GM10248 (cell line): ENCODE measurements at places on chromosomes 5 and 9.
A peak's percentile ranks its signal among the peaks of the same experiment; 100 is the strongest.

DNA sequence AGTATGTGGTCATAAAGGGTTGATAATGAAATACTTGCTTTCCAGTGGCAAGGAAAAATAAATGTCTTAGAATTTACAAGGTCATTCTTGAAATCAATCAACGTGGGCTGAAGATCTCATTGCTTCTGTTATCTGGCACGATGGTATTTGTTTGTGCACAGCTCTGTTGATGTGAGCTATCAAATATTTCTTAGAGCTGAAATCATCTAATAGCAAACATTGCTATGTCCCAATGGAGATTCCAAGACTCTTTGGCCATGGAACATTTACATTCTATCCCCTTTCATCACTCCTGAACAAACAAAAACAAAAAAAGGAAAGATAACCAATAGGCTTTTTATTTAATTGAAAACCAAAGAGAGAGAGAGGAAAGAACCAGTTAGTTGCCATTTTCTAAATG is 111.5 kb upstream of the CCDC152 start:
- no peak for DNase-seq

DNA sequence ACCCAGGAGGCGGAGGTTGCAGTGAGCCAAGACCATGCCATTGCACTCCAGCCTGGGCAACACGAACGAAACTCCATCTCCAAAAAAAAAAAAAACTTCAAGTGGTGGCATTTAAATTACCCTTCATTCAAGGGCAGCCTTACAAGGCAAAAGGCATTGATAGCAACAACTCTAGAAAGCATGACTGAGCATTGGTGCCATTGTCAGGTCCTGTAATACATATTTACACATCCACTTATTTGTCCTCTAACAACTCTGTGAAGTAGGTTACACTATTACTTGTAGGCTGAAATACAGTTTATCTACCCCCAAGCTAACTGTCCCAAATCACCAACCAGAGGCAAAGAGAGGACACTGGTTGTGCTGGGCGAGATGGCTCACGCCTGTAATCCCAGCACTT is 52.7 kb upstream of the LARP1 start:
- DNase-seq = no peak

- no peak for DNase-seq
Observed at GRCh38 chr5:118397236-118397635, 591.1 kb downstream of the DTWD2 start.

- no peak for DNase-seq
Observed at GRCh38 chr5:78549043-78549442, 99.5 kb downstream of the LHFPL2 start.

- DNase-seq = no peak
Observed at GRCh38 chr5:14114615-14115251, 28.4 kb upstream of the TRIO start.

GRCh38 chr9:91899219-91899563 is 50.8 kb downstream of the ROR2 start:
- DNase-seq = no peak

DNA sequence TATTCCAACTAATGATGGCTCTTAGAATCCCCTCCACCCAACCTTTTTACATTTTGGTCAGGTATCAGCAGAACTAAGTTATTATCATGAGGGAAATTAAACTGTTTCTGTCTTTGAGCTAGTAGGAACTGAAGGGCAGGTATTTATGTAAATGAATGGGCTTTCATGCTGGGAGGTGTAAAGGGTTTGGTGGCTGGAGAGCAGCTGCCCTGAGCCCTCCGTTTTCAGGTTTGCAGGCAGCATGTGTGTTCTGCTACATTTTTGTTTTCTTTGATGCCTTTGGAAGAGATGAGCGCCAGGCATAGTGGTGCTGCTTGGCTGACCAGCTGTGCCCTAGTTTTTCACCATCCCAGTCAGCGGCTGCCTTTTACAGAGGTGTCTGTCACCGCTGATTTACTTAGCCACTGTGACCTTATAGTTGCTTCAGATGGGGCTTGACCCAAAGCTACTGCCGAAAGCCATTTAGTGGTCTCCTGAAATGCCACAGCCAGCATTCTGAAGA is 231.9 kb downstream of the MAST4 start:
- DNase-seq = no peak

- no peak for DNase-seq
Observed at GRCh38 chr9:18611971-18612370, 138.0 kb downstream of the ADAMTSL1 start.

DNA sequence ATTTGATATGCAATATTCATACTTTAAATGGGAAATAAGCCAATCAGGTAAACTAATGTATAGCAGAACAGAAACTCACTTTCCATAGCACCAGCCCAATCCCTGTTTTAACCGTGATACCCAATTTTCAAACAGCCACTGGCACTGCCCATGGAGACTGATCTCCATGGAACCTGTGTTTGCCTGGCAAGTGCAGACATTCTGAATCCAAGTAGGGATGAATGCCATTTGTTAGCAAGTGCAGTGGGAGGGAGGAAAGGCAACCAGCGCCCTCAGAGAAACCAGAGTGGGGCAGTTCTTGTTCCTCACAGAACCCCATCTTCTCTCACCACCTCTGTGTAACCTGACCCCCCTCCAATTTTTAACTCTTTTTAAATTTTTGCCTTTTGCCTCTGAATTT is 229.1 kb downstream of the CTNND2 start:
- DNase-seq = no peak

DNA sequence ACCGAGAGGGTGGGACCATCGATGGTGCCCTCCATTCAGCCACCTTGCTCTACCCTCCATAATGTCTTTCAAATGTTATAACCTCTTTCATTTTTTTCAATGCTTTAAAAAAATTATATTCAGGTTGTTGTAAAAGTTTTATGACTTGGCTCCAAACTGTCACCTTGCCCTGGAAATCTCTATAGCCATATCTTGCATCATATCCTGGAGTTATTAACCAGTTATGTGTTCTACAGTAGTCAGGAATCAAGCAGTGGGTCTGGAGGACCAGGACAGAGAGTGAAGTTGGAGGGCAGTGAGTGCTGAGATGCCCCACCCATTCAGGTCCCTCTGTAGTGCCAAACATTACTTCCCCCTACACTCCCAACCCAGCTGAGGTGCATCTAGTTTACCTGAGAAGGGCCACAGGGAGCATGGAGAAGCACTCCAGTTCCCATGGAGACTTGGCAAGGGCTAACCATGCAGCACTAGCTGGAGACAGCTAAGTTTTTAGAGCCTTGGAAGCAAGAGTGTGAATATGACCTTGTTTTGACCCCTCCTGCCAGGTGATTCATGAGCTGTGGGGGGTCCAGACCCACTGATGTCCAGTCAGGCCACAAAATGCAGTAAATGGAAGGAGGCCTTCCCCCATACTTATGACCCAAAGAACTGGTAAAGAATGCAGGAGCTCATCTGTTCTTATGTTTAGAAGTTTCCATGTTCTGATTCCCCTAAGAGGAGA is 5.5 kb downstream of the IFNA8 start:
- DNase-seq = no peak

DNA sequence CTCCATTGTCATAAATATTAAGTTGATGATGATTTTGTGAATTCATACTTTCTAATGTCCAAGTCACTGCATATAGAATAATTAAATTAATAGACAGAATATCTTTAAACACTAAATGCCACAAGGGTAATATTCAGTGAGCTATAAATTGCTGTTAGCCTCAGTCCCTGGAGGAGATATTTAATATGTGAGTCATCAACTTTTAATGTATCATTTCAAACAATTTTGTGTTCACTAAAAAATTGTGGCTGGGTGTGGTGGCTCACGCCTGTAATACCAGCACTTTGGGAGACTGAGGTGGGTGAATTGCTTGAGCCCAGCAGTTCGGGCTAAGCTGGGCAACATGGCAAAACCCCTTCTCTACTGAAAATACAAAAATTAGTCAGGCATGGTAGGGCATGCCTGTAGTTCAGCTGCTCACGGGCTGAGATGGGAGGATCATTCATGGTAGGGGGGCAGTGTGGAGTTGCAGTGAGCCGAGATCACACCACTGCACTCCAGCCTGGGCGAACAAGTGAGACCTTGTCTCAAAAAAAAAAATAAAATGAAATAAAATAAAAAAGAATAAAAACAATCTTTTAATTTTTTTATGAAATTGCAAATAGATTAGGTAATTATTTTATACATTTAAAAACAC is 717.3 kb upstream of the CHD1 start:
- no peak for DNase-seq

GRCh38 chr9:27276193-27277030 is 20.5 kb downstream of the EQTN start:
- DNase-seq = peak; percentile 48

DNA sequence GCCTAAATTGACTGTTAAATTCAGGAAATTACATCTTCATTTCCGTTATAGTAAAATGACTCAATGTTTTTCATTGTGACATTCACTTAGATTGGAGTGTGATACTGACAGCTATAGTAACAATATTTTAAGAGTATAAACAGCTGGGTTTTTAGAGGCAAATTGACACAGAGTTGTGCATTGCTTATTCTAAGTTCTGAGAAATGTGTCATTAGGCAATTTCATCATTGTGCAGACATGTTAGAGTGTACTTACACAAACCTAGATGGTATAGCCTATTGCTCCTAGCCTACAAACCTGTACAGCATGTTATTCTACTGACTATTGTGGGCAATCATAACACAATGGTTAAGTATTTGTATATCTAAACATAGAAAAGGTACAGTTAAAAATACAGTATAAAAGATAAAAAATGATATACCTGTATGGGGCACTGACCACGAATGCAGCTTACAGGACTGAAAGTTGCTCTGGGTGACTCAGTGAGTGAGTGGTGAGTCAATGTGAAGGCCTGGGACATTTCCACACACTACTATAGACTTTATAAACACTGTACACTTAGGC is 132.7 kb downstream of the PDE4D start:
- no peak for DNase-seq

DNA sequence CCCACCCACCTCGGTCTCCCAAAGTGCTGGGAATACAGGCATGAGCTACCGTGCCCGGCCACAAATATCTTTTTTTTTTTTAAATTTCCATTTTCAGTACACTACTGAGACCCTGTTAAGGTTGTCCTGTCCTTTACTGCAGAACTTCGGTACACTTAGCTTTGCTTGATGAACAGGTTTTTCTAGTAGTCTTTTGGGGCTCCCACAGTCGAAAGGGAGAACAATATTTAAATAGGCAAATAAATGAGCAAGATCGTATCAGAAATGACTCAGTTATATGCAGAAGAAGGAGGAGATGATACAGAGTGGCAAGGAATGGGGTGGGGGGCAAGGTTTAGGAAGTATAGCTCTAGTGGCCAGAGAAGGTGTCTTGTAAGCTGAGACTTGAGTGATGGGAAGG is 52.7 kb downstream of the MSX2 start:
- no peak for DNase-seq
